ENCODE measurements at places on chromosomes 7 and 10.
A peak's percentile ranks its signal among the peaks of the same experiment; 100 is the strongest.

GRCh38 chr10:113562704-113563103 is 9.9 kb downstream of the HABP2 start:
- no peak for DNase-seq

GRCh38 chr10:78417425-78418370 is 384.0 kb downstream of the RPS24 start:
- no peak for DNase-seq

DNA sequence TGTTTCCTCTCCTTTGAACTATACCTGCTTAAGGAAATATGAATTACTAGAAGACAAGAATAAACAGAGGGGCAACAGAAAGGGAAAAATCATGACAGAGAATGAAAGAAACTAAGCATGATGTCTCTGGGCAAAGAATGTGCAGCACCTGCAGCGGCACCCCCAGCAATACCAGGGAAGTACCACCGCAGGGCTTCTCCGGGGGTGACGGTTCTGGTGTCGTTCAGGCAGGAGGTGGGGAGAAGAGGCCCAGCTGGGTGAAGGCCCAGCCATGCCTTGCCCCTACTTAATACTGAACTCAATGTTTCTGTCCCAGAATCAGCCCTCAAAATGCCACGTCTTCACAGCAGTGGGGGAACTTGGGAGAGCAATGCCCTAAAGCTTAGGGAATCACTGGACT is 337.6 kb downstream of the CDC14C start:
- DNase-seq = no peak

- no peak for DNase-seq
Observed at GRCh38 chr7:27203365-27203953, 3.6 kb upstream of the HOXA13 start.

GRCh38 chr10:88952647-88953111 is at the start of gene ACTA2:
ACTA2 (minus strand) TSS chr10:88952773; CDS start chr10:88948930, 3,843 bp downstream.
- no peak for DNase-seq

DNA sequence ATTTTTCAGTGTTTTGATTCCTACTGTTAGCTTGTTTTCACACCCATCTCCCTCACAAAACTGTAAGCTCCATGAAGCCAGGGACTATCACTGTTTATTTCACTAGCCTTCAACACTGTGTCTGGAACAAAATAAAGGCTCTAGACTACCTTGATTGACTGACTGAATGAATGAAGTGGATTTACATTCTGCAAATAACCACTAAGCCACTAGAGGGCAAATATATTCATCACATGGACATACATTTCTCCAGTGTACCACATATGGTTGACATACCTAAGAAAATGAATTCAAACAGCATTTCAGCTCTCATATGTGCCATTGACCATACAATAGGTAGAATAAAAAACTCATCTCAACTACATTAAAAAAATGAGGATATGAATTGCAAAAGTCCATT is 185.9 kb downstream of the RAB11FIP2 start:
- no peak for DNase-seq

- DNase-seq = no peak
Observed at GRCh38 chr10:132714986-132715775, 70.8 kb downstream of the NKX6-2 start.

GRCh38 chr7:68888971-68889385 is 709.3 kb upstream of the AUTS2 start:
- DNase-seq = no peak

DNA sequence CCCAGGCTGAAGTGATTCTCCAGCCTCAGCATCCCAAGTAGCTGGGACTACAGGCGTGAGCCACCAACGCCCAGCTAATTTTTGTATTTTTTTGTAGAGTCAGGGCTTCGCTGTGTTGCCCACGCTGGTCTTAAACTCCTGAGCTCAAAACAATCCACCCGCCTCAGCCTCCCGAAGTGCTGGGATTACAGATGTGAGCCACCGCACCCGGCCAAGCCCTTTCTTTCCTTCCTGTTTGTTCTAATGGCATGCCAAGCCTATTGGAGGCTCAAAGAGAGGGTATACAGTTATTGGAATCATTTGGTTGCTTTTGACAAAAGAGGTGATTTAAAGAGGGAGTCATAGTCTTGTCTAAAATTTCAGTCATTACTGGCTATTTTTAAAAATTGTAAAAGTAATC is 46.0 kb upstream of the TRIM8 start:
- no peak for DNase-seq

GRCh38 chr10:48446785-48447184 is 140.3 kb downstream of the MAPK8 start:
- no peak for DNase-seq

DNA sequence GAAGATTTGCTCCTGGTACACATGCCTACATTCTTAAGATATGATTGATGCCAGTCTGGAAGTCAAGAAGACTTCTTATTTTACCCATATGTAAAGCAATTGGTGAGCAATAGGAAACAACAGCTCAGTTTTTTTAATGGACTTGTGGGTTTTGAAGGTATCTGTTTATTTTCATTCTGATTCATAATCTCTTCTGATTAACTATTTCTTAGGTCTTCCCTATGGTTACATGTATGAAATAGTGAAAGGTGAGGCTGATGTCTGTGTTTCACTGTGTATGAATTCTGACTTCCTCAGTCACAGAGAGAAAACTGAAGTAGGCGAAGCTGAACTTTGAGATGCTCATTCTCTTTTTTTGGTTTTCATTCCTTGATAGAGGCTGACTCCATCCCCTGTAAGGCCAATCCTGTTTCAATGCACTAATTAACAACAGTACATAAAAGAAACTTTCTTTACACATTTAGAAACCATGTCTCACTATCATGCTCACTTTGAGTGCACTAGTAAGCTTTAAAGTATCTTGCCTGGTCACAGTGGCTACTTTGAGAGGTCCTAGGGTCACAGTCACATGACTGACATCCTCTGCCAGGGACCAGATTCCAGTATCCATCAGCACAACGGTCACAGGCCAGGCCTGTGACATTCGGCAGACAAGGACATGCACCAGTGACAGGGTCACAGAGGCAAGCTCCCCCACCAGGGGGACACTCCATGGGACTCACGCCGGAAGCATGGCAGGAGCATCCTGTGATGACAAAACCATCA is 59.5 kb upstream of the LAMB1 start:
- no peak for DNase-seq

DNA sequence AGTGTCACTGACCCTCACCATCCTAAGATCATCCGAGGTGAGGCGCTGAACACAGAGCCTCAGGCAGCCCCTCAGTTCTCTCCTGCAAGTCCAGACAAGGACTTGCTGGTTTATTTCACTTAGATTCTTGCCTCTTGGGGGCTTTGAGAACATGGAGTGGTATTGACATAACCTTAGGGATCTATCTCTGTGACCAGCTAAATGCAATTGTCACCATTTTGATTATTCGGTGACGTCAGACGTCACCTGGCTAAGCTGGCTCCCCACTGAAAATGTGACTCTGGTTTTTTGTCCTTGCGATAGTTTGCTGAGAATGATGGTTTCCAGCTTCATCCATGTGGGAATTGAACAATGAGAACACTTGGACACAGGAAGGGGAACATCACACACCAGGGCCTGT is 49.2 kb upstream of the SFMBT2 start:
- DNase-seq = no peak

DNA sequence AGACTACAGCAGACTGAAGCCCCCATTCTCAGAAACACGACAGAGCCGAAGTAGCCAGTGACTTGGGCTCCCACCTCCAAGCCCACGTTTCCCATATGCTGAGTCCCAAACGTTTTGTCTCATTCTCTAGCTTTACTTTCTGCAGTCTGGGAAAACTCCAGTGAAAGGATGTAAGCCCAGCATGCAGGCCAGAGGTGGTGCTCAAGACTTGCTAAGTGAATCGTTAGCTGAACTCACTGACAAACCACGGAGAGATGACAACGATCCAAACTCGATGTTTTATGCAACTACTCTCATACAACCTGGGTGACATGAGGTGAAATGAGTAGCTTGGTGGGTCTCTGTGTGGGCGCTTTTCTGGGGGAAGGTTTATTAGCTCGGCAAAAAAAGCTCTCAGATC is 731.8 kb downstream of the SUGCT start:
- DNase-seq = no peak

DNA sequence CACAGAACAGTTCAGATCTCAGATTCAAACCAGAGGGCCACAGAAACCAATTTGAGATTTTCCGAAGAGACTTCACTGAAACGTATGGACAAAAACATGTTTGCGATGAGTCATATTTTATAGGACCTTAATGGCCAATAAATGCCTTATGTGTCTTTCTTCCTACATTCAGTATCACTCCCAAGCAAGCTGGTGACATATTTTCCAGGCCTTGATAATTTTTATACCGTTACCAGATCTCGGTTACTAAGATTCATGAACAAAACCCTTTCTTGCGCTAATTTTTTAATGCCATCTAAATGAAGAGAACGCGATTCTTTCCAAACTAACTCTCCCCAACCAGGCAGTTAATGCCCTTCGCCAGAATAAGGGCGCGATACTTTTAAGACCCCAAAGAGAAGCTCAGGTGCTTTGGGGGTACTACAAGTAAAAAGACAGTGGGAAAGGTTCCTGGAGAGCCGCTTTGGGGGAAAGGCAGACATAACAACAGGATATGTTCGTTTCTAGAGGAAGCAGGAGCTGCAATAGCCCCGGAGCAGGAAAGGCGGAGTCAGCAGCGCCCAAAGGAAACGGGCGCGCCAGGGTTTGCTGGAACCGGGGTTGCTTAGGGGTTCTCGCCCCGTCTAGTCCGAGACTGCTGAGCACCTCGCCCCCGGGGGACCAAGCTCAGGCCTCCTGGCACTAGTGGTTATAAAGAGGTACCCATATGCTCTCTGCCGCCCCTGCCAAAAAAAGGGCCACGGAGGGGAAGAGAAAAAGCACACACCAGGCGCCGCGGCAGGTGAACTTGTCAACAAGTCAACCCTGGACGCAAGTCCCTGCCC is 884 bp downstream of the ICA1 start:
- no peak for DNase-seq

DNA sequence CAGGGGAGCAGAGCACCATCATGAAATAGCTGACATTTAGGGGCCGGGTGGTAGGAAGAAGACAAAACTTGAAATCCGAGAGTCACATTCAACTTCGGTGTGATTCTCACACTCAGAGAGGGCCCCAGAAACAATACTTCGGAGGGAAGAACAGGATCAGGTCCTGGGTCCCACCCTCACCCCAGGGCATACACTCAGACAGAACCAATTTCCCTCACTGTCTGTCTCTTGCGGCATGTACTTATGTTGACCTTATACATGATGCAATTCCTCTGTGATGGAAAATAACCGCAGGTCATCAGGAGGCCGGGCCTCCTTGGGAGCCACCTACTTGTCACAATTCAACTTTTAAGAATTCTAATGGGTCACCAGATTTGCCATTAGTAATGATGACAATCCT is 26.3 kb upstream of the HMX3 start:
- no peak for DNase-seq

GRCh38 chr10:9012312-9012711 is 957.8 kb downstream of the GATA3 start:
- DNase-seq = no peak

- no peak for DNase-seq
Observed at GRCh38 chr10:59601985-59602384, 107.7 kb downstream of the SLC16A9 start.

DNA sequence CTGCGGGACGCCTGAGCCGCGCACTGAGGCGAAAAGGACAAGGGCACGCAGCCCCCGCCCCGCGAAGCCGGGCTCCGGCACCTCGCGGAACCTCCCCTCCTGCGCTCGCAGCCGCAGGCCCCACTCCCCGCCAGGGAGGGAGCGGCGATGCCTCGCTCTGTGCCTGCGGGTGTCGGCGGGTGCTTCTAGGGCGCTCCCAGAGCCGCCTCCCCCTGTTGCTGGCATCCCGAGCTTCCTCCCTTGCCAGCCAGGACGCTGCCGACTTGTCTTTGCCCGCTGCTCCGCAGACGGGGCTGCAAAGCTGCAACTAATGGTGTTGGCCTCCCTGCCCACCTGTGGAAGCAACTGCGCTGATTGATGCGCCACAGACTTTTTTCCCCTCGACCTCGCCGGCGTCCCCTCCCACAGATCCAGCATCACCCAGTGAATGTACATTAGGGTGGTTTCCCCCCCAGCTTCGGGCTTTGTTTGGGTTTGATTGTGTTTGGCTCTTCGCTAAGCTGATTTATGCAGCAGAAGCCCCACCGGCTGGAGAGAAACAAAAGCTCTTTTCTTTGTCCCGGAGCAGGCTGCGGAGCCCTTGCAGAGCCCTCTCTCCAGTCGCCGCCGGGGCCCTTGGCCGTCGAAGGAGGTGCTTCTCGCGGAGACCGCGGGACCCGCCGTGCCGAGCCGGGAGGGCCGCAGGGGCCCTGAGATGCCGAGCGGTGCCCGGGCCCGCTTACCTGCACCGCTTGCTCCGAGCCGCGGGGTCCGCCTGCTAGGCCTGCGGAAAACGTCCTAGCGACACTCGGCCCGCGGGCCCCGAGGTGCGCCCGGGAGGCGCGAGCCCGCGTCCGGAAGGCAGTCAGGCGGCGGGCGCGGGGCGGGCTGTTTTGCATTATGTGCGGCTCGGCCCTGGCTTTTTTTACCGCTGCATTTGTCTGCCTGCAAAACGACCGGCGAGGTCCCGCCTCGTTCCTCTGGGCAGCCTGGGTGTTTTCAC is 519 bp downstream of the ITGB8 start:
- DNase-seq = no peak

- DNase-seq = no peak
Observed at GRCh38 chr10:24262929-24263590, 54.1 kb downstream of the KIAA1217 start.

- DNase-seq = peak; percentile 23
Observed at GRCh38 chr10:36195364-36195763, 553.3 kb upstream of the FZD8 start.

- DNase-seq = no peak
Observed at GRCh38 chr10:43649185-43649523, 473 bp upstream of the ZNF32 start.

All from NT2/D1 (cell line).